ENCODE measurements at places on chromosomes 5 and 9. TPM values are rescaled to one million over a fixed set of nuclear protein-coding genes. Genes with fewer than 3 reads are reported as not detected.
A peak's percentile ranks its signal among the peaks of the same experiment; 100 is the strongest.

DNA sequence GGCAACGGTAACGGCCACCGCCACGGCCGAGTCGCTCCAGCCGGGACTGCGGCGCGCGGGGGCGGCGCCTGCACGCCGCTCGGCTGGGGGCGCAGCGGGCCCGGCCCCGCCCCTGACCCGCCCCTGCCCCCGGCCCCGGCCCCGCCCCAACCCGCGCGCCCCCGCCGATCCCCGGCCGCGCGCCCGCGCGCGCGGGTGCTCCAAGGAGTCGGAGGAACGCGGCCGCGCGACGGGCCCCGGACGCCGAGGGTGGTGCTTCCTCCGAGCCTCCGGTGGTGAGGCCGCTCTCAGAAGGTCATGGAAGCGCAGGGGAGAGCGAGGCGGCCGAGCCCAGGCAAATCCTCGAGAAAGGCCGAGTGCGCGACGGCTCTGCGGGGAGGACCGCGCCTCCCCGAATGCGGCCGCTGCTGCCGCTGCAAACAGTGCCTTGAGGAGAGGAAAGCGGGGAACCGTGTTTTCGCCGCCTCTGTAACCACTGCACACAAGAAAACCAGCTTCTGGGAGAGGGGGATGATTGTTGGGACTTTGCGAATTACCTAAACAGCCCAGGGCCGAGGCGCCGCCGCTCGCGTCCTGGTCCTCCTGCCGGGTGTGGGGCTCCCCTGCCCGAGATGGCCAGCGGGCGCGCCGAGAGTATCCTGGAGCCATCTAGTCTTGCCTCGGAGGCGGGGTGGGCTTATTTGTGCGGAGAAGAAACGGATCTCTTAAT, at the start of gene LIFR:
LIFR (minus strand) TSS at position 48 of the 709 bp plus-strand sequence. CDS start 25,999 bp downstream, outside the sequence.
- no peaks in the 10 kb centered on the region for H3K36me3 ChIP-seq
- peaks cover 3% of the 10 kb centered on the region for H3K4me1 ChIP-seq
- H3K4me3 ChIP-seq = peak within 1 kb of the TSS; percentile 60

Gene SH3PXD2B
- total RNA-seq = 0.66 TPM

GRCh38 chr5:115170134-115170928, 623 bp upstream of the TRIM36 start:
- H3K27me3 ChIP-seq = peaks cover 14% of the 10 kb centered on the region
- H3K36me3 ChIP-seq = no peaks in the 10 kb centered on the region
- peak; percentile 29 for DNase-seq
- no peaks in the 10 kb centered on the region for H3K4me1 ChIP-seq

DNA sequence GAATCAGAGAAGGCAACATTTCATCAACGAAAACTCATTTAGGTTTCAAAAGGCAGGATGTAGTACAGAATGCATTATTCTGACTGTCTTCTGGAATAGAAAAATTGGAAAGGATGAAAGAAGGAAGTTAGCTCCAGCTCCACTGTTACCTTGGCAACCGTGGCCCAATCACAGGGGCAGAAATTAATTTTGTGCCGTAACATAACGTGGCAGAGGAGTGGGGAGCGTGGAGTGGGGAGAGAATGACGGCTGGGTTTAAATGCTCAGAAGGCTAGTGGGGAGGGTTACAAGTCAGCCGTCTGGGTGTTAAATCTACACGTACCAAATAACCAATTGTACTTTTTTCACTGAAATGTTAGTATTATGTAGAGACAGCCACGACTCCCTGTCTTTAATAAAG, 32.3 kb upstream of the EQTN start:
- DNase-seq = peak; percentile 5
- no peak overlapping the region for H3K27ac ChIP-seq
- H3K4me1 ChIP-seq = no peaks in the 10 kb centered on the region
- H3K27me3 ChIP-seq = no peaks in the 10 kb centered on the region

DNA sequence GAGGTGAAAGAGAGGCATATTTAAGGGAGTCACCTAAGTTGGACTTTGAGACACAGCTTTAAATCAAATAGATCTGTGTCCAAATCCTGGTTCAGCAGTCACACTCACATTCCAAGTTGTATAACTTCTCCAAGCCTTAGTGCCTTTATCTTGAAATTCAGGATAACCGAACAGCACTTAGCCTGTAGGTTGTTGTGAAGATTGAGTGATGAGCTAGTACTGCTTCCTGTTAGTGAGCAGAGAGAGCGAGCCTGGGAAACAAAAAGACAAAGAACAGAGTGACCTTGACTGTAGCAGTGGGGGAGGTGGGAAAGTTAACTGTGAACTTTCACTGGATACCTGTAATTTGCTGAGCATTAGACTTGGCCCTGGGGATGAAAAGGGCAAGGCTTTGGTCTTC, 22.4 kb downstream of the MAML1 start:
- no peaks in the 10 kb centered on the region for H3K27me3 ChIP-seq
- peak; percentile 23 for DNase-seq
- H3K27ac ChIP-seq = peak overlapping the region; percentile 37
- peaks cover 12% of the 10 kb centered on the region for H3K36me3 ChIP-seq
- peaks cover 10% of the 10 kb centered on the region for H3K4me1 ChIP-seq
- no peak overlapping the region for H3K4me3 ChIP-seq

GRCh38 chr9:75358846-75359245, 270.5 kb downstream of the OSTF1 start:
- no peak overlapping the region for H3K27ac ChIP-seq
- no peaks in the 10 kb centered on the region for H3K4me1 ChIP-seq
- no peaks in the 10 kb centered on the region for H3K27me3 ChIP-seq
- no peaks in the 10 kb centered on the region for H3K36me3 ChIP-seq
- no peak overlapping the region for H3K4me3 ChIP-seq

Gene PLAC8L1
- 0.27 TPM for total RNA-seq

Gene ROR2
- 33.6 TPM for total RNA-seq

- H3K27ac ChIP-seq = no peak overlapping the region
- no peak overlapping the region for H3K4me3 ChIP-seq
- peaks cover 3% of the 10 kb centered on the region for H3K27me3 ChIP-seq
- H3K4me1 ChIP-seq = no peaks in the 10 kb centered on the region
- H3K36me3 ChIP-seq = no peaks in the 10 kb centered on the region
Measured at GRCh38 chr5:124494540-124495116, 251.8 kb downstream of the ZNF608 start.

- H3K27me3 ChIP-seq = no peaks in the 10 kb centered on the region
- no peak overlapping the region for H3K4me3 ChIP-seq
- H3K27ac ChIP-seq = no peak overlapping the region
Measured at GRCh38 chr5:69317391-69317790, 15.2 kb downstream of the CCDC125 start.

DNA sequence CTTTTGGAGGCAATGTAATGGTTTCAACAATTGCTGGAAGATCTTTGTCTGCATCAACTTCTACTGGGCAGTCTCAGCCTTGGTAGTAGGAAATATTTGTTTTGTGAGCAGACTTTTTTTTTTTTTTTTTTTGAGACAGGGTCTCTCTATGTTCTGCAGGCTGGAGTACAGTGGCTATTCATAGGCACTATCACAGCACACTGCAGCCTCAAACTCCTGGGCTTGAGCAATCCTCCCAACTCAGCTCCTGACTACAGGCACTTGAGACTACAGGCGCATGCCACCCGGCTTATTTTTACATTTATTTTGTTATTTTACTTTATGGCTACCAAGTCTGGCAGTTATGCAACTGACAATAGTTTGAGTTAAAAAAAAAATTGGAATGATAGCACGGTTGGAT, 187.3 kb downstream of the SNX18 start:
- H3K27ac ChIP-seq = no peak overlapping the region
- H3K4me1 ChIP-seq = no peaks in the 10 kb centered on the region
- no peaks in the 10 kb centered on the region for H3K27me3 ChIP-seq
- H3K4me3 ChIP-seq = no peak overlapping the region
- no peak for DNase-seq

Gene CEP72
- 33.3 TPM for total RNA-seq

- H3K27ac ChIP-seq = no peak overlapping the region
- peaks cover 41% of the 10 kb centered on the region for H3K27me3 ChIP-seq
- no peak for DNase-seq
- H3K36me3 ChIP-seq = no peaks in the 10 kb centered on the region
Measured at GRCh38 chr5:172683645-172684471, 42.8 kb downstream of the NEURL1B start.

Gene ZFP2
- total RNA-seq = not detected

GRCh38 chr9:122051351-122052321, 41.5 kb downstream of the TTLL11 start:
- H3K27ac ChIP-seq = peak overlapping the region; percentile 60
- H3K36me3 ChIP-seq = no peaks in the 10 kb centered on the region
- H3K4me3 ChIP-seq = no peak overlapping the region
- peaks cover 8% of the 10 kb centered on the region for H3K4me1 ChIP-seq
- H3K27me3 ChIP-seq = no peaks in the 10 kb centered on the region

Gene ECM2
- total RNA-seq = not detected

DNA sequence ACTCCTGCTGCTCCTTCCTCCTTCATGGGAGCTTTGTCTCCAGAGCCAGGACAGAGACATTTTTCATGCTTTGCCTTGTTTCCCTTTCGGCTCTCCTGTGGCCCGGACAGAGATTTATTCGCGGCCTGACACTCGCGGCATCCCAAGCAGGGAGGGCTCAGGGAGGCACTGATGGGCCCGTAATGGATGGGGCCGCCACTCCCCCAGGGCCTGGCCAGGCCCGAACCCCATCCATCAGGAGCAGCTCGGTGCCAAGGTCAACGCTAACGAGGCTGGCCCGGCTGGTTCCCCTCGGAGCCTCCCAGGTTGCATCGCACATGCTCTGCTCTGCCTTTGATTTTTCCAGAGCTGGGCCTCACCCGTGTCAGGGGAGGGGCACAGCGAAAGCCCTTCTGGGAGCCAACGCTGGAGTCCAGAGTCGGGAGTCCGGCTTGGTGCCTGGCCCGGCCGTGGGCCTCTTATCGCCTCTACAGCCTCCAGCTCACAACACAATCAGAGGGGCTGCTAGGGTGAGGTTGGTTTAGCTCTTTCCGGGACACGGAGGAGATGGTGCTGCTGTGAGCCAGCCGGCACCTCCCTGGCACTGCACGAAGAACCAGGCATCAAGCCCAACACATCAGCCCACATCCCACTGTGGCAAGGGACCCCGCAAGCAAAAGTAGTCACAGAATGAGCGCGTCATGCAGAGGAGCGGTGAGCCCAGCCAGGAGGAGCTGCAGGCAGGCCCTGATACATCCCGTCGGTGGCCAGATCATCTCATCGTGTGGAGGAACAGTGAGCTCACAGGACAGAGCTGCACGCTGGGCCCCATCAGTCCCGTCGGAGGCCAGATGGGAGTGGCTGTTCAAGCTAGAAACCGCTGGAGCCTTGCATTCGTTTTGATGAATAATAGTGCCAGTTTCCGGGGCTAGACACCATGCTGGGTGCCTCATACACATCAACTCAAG, 72.2 kb upstream of the BARHL1 start:
- DNase-seq = no peak
- no peaks in the 10 kb centered on the region for H3K4me1 ChIP-seq
- no peak overlapping the region for H3K4me3 ChIP-seq
- H3K36me3 ChIP-seq = no peaks in the 10 kb centered on the region

- no peak overlapping the region for H3K27ac ChIP-seq
- DNase-seq = no peak
- H3K36me3 ChIP-seq = no peaks in the 10 kb centered on the region
- no peaks in the 10 kb centered on the region for H3K27me3 ChIP-seq
- no peaks in the 10 kb centered on the region for H3K4me1 ChIP-seq
Measured at GRCh38 chr5:103458497-103459040, 104.0 kb downstream of the NUDT12 start.

- no peak overlapping the region for H3K27ac ChIP-seq
- H3K27me3 ChIP-seq = no peaks in the 10 kb centered on the region
- no peaks in the 10 kb centered on the region for H3K36me3 ChIP-seq
- no peak overlapping the region for H3K4me3 ChIP-seq
- H3K4me1 ChIP-seq = no peaks in the 10 kb centered on the region
- no peak for DNase-seq
Measured at GRCh38 chr9:94979904-94980507, 253.5 kb downstream of the AOPEP start.

DNA sequence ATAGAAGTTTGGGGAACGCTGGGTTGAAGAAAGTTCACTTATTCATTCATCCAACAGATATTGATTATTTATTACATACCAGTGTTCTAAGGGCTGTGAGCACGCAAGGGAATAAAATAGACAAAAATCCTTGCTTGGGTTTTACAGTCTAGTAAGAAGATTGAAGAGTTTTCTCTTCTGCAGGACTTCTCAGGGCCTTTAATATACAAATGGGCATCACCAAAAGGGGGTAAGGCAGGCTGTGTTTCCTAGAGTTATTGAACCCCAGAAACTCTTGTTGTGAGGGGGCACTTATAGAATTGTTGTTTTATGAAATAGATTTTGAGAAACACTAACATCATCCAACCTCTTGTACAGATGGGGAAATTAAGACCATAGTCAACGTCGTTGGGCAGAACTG, 198.5 kb upstream of the ZNF618 start:
- DNase-seq = no peak
- no peaks in the 10 kb centered on the region for H3K4me1 ChIP-seq
- no peak overlapping the region for H3K27ac ChIP-seq
- no peak overlapping the region for H3K4me3 ChIP-seq
- peaks cover 58% of the 10 kb centered on the region for H3K27me3 ChIP-seq

- H3K4me3 ChIP-seq = no peak overlapping the region
- DNase-seq = no peak
- H3K27ac ChIP-seq = no peak overlapping the region
Measured at GRCh38 chr5:91110686-91111085, 272.4 kb downstream of the ARRDC3 start.

DNA sequence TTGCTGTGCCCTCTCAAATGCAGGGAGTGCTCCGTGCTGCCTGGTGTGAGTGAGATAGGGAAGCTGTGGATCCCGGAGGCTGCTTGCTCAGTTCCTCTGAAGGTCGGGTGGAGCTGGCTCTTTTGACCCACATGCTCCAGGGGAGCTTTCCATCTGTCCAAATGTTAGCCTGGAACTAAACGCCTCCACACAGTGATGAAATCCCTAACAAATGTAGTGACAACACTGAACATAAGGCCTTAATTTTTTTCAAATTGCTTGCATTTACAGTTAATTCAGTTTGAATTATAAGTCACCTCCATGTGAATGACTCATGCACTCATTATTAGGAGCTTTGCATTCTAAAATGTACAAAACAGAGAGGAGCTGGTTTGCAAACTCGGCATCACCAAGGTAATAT, 27.0 kb downstream of the PRDM6 start:
- H3K4me1 ChIP-seq = no peaks in the 10 kb centered on the region
- H3K27me3 ChIP-seq = peaks cover 11% of the 10 kb centered on the region
- DNase-seq = no peak

- H3K4me3 ChIP-seq = no peak overlapping the region
- no peak overlapping the region for H3K27ac ChIP-seq
- no peak for DNase-seq
- peaks cover 81% of the 10 kb centered on the region for H3K27me3 ChIP-seq
- H3K36me3 ChIP-seq = no peaks in the 10 kb centered on the region
Measured at GRCh38 chr5:176631383-176632200, 1.1 kb downstream of the EIF4E1B start.

GRCh38 chr5:167061695-167062094, 1229.8 kb upstream of the WWC1 start:
- DNase-seq = no peak
- no peaks in the 10 kb centered on the region for H3K36me3 ChIP-seq
- no peaks in the 10 kb centered on the region for H3K27me3 ChIP-seq
- H3K27ac ChIP-seq = no peak overlapping the region
- H3K4me3 ChIP-seq = no peak overlapping the region

GRCh38 chr5:118561971-118562370, 426.4 kb downstream of the DTWD2 start:
- no peak overlapping the region for H3K4me3 ChIP-seq
- no peak overlapping the region for H3K27ac ChIP-seq
- H3K36me3 ChIP-seq = no peaks in the 10 kb centered on the region
- no peaks in the 10 kb centered on the region for H3K27me3 ChIP-seq
- H3K4me1 ChIP-seq = no peaks in the 10 kb centered on the region
- DNase-seq = no peak
